ENCODE measurements at places on chromosomes 3 and 15.

- no peak for DNase-seq
Measured at GRCh38 chr3:19598870-19599269, 335.1 kb downstream of the EFHB start.

DNA sequence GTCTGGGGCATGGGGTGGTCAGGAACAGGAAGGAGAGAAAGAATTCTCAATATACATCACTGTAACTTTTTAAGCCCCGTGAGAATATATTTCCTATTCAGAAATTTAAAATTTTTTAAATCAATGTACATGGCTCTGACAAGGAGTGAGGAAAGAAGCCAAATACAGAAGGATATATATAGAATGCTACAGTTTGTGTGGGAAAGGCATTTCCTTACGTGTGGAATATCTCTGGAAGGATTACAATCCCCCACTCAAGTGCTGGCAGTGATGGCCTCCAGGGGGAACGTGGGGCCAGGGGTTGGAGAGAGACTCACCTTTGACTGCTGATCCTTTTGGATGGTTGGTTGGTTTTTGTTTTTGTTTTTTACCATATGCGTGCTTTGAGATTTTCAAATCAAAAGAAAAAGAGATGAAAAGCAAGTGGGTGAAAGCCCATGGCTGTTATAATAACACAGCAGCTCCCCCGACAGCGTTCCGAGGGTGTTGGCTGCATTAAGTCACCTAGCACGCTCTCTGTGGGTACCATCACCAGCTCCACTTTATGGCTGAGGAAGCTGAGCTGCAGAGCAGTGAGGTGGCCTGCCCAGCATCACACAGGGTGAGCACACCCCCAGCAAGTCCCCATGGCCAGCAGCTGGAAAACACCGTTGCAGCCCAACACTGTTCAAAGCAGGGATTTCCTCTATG lies 39.9 kb downstream of the TPRA1 start:
- no peak for DNase-seq

GRCh38 chr3:192129586-192129985 lies 597.8 kb downstream of the FGF12 start:
- no peak for DNase-seq

DNA sequence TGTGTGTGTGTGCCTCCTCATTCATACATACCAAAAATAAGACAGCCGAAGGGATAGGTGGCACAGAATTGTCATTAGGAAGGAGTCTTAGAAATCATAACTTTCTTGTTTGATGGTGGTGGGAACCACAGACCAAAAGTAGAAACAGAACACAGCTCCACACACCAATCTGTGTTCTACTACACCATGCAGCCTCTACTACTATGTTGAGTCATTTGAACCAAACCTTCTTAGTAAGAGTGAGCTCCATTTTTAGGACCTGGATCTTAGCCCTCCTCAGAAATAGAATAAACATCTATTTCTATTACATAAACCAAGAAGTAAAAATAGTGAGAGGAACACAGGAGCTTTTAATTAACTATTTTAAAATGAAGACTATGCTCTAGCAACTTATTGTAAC lies 27.9 kb upstream of the PLCH1 start:
- DNase-seq: no peak

DNA sequence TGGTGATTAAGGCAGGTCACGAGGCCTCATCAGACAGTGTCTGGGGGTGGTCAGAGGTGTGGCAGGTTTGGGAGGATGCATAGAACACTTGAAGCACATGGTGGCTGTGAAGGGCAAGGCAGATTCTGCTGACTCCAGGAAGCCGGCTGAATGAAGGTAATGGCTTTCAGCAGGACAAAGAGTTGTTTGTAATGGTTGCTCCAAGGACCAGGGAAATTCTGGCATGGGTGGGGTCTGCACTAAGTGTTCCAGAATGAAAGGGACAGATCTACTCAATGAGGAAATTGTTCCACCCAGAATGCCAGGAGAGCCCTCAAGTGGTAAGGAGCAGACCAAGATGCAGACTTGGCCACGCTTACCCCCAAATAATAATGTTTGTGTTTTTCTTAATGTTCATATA lies 70.7 kb upstream of the ACAD9 start:
- no peak for DNase-seq

- no peak for DNase-seq
Measured at GRCh38 chr3:178137206-178137605, 399.0 kb upstream of the KCNMB2 start.

GRCh38 chr3:23086331-23086730 lies 116.8 kb upstream of the UBE2E2 start:
- no peak for DNase-seq

DNA sequence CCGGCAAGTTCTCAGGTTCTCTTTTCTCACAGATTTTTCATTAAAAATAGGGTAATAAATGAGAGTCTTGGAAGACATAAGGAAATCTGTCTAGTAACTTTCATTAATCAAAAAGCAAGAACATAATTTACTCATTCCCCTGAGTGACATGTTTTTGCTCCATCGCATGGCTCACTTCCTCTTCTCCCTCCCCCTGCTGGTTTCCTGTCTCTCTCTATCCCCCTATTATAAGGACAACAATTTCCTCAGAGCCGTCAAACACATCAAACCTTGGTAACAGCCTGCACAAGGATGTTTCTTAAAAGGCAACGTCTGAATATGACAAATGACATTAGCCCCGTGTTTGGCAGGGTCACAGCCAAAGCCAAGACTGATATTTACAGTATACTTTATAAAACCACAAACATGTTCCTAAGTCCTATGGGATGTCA lies 1149.6 kb downstream of the IGSF11 start:
- no peak for DNase-seq

- no peak for DNase-seq
Measured at GRCh38 chr15:32736701-32737061, 18.9 kb downstream of the GREM1 start.

- DNase-seq: no peak
Measured at GRCh38 chr3:36548712-36549111, 168.4 kb downstream of the STAC start.

GRCh38 chr15:31306426-31307269 lies 20.0 kb upstream of the KLF13 start:
- DNase-seq: no peak

GRCh38 chr3:23612296-23612891 lies 193.4 kb upstream of the UBE2E1 start:
- no peak for DNase-seq

DNA sequence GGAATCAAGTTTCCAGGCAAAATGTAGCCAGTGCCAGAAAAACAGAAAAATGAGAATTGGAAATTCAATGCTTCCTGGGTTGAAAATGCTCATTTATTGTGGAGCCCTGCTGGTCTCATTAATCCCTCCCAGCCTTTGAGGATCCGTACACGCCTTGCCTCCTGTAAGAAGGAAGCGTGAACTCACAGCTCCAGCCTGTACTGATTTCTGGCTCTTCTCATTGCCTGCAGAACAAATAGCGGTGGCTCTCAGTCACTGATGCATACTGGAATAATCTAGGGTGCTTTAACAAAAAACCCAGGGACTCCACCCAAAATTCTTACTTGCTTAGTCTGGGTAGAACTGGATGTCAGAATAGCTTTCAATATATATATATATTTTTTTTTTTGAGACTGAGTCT lies 29.3 kb upstream of the SLC24A5 start:
- DNase-seq: no peak

GRCh38 chr15:83855956-83856355 lies 202.0 kb downstream of the ADAMTSL3 start:
- DNase-seq: no peak

DNA sequence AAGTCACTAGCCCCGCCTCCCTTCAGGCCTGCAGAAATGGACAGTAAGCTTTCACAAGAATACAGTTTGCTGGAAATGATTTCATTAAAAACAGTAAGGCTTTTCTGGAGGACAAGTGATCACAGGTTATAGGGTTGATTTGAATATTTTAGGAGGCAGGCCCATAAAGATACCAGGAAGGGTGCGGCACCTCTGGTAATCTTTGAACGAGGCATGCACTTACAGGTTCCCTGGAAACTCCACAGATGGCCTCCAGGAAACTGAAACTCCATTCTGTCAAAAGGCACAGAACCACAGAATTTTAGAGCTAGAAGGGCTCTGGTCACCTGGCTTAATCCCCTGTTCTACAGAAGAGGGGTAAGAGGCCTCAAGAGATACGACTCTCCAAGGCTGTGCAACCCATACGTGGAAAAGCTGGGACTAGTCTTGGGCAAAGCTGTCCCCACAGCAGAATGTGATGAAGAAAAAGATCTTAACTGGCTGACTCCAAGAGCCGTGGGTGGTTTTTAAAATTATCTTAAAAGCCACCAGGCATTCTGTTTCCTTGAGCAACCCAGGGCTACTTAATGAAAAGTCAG lies 1.2 kb downstream of the STARD5 start:
- no peak for DNase-seq

GRCh38 chr15:54803134-54803808 lies 393.5 kb downstream of the RSL24D1 start:
- DNase-seq: no peak

DNA sequence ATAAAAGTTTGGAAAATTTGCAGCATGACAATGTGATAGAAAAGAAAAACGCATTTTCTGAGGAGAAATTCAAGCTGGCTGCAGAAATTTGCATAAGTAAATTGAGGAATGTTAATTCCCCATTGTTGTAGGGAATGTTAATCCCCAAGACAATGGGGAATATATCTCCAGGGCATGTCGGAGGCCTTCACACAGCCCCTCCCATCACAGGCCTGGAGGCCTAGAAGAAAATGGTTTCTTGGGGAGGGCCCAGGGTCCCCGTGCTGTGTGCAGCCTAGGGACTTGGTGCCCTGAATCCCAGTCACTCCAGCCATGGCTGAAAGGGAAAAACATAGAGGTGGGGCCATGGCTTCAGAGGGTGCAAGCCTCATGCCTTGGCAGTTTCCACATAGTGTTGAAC lies 101.1 kb downstream of the BOC start:
- DNase-seq: no peak

DNA sequence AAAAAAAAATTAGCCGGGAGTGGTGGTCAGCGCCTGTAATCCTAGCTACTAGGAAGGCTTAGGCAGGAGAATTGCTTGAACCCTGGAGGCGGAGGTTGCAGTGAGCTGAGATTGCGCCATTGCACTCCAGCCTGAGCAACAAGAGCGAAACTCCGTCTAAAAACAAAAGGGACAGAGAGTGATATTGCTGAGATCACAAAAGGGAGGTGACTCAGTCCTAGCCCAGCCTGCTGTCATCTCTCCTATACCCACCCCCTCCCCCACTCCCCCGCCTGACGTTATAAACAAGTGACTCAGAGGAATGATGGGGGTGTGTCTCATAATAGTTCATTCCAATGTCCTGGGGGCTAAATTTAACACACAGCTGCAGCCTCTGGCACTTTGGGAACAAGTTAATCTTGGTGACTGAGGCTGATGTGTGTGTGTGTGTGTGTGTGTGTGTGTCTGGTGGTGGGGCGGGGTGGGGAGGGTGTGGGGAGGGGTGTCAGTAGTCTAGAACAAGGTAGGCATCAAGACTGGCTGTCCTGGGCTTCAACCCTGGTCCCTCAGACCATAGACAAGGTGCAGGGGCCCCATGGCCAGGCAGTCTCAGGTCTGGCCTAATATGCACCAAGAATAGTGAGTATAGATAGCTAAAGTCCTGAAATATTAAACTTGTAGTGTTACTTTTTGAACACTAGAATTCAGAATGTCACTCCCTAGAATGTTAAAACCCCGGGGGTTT lies 1.3 kb upstream of the KLHL40 start:
- no peak for DNase-seq

GRCh38 chr15:36465304-36465703 lies 114.1 kb upstream of the CDIN1 start:
- DNase-seq: no peak

DNA sequence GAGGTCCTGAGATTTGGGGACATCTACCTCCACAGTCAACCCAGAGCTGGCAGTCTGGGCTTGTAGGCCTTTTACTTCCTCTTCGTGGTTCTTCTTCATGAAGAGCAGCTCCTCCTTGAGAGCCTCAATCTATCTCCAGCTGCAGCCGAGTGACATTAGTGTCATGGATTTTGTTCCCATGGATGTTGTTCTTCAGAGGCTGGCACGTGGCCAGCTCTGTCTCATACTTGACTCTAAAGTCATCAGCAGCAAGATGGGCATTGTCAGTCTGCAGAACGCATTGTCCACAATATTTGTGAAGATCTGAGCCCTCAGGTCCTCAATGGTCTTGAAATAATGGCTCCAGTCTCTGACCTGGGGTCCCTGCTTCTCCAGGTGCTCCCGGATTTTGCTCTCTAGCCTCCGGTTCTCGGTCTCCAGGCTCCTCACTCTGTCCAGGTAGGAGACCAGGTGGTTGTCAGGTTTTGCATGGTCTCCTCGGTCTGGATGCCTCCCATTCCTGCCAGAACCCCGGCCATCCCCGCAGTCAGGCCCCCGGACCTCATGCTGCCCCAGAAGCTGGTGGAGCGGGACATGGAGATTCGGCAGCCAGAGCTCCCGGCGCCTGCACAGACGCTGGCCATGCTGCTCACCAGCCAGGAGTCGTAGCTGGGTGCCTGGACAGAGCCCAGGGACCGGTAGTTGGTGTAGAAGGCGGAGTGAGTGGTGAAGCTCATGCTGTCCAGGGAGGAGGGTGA lies 3.4 kb upstream of the CCNL1 start:
- no peak for DNase-seq

DNA sequence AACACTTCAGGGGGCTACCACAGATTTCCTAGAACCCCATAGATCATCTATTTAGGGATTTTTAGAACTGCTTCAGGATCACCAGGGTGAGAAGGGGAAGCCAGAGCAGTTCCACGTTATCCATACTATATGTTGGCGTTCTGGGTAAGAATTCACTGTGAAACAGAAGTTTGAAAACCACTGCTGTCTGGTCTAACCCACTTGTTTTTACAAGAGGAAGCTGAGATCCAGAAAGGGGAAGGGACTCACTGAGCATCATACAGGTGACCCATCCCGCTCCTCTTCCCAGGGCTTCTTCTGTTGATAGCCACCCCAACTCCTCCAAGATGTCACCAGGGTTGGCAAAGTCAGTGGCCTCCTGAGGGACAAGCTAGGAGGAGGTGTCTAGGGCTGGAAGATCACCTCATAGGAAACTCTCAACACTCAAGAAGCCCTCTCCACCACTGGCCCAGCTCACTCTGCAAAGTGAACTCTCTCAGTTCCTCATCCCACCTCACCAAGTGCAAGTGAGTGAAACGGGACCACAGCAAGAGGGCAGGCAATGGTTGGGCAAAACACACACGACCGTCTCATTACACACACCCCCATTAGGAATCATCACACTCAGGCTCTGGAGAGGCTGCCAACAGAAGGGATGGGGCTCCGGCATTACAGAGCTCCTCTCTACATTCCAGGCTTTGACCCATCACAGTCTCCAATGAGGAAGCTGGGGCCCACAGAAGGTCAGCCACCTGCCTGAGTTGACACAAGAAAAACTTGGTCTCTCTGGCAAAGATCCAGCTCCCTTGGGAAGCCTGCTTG lies 1.8 kb downstream of the DAPK2 start:
- DNase-seq: no peak

- DNase-seq: no peak
Measured at GRCh38 chr3:133930341-133930933, 34.8 kb upstream of the RAB6B start.

DNA sequence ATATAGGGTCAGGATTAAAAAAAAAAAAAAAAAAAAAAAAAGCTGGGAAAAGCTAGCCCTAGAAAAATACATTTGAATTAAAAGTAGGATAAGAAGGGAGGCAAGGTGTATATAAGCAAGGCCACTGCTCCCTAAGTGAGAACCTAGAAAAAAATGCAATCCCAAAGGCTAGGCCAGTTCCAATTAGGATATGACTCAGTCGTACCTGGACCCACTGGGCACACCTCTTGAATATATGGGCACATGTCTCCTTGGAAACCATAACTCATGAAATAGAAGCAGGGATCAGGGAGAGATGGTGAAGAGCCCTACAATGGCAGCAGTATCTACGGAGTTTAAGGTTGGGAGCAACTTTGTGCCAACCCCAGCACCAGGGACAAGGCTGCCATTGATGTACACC lies 314.1 kb upstream of the IL12A start:
- DNase-seq: no peak

All from activated CD8-positive, alpha-beta memory T cell treated with anti-CD3 and anti-CD28 coated beads for 4 hours (primary cell).